ENCODE measurements at places on chromosomes 5 and 9.
A peak's percentile ranks its signal among the peaks of the same experiment; 100 is the strongest.

DNA sequence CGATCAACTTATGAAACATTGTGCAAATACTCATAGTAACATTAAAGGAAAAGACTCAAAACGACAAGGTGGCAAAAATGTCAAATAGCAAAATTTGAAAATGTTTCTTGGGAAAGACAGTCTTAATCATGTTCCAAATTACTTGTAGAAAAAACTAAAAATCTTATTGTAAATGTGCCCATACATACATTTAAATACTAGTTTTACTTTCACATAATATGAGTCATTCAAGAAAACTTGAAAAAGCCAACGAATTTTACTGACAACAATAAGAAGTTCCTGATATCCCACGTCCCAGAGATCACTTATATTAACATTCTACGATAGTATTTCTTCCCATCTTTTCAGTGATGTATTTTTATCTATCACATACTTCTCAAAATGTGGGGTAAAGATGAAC is 13.7 kb downstream of the MLLT3 start:
- DNase-seq, result no peak

GRCh38 chr5:142716963-142717362 is 31.1 kb upstream of the FGF1 start:
- peak; percentile 33 for DNase-seq

GRCh38 chr9:128702949-128703615 is 779 bp downstream of the PKN3 start:
- DNase-seq, result no peak

- no peak for DNase-seq
These were observed 664.3 kb upstream of the EDIL3 start for GRCh38 chr5:85049020-85049419.

- no peak for DNase-seq
These were observed 37.9 kb downstream of the ERGIC1 start for GRCh38 chr5:172871982-172872381.

- DNase-seq, result no peak
These were observed 219.3 kb downstream of the TSSK1B start for GRCh38 chr5:113215401-113216060.

GRCh38 chr9:129550199-129550839 is 70.6 kb downstream of the C9orf50 start:
- peak; percentile 42 for DNase-seq

DNA sequence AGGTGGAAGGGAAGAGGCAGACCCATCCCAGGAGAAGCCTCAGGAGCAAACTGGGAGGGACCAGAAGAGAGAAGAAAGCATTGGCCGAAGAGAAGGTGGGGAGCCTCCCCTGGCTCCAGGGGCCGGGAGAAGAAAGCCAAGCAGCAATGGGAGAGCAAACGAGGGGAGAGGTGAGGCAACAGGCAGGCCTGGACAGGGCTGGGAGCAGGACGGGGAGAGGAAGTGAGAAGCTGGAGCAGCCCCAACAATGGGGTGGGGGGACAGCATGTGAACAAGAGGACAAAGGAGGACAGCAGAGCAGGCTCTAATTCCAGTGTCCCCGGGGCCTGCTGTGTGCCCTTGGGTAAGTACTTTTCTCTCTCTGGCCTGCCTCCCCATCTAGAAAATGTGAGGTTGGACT is 115.3 kb downstream of the PSD2 start:
- no peak for DNase-seq

- peak; percentile 72 for DNase-seq
These were observed 55.6 kb downstream of the ARHGEF37 start for GRCh38 chr5:149636861-149637246.

DNA sequence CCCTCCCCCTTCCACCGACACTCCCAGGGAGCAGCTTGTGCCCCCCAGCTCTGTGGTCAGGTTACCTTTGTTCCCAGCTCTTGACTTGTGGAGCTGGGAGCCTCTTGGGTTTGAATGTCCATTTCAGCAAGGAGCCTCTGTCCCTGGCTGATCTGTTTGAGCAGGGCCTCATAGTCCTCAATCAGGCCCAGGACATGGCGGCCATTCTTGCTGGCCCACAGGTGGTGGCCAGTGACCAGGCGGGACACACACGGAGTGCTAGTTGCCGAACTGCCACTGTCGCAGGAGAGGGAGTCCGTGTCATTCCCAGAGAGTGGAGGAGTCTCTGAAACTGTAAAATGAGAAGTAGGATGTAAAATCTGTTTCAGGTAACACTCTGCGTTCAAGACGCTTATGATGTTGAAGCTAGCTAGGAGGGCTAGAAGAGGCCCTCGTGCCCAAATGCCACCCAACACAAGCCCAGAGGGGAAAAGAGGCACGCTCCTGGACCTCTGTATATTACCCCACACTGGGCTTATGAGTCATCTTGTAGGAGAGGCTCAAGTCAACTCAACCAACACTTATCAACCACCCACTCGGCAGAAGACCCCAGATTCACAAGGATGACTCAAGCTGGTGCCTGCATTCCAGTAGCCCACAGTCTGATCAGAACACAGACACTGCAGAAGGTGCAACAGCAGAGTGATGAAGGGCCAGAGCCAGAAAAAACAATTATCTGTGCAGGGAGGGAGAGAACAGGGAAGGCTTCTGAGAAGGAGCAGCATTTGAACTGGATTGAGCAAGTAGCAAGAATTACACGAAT is 177.0 kb downstream of the CDK5RAP2 start:
- DNase-seq, result no peak

DNA sequence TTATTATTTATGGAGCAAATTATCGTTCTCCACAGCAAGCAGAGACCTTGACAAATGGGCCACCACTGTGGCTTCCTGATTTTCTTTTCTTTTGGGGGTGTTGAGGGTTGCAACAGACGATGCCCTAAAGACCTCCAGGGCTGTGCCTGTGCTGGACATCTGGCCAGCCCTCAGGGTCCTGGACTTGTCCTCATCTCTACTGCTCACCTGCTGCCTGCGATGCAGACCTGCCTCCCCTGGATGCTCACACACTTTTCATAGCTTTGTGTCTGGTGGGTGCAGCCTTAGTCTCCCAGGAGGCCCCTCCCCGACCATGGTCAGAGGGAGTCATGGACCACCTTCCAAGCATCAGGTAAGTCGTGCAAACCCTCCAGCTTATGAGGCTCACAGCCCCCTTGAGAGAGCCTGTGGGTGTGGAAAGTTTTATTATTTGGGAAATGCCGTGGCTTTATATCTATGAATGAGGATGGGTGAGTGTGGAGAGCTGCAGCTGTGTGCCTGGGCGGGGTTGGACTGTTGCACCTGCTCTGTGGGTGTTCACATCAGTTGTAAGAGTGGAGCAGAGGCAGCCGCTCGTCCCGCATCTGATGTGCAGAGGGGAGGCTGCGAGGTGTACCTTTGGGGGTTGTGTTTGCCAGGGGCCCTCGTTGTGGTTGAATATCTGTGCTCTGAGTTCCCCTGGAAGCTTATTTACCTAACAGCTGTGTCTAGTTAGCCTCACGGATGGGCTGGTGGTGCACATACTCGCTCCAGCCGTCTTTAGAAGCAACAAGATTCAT is 126.3 kb upstream of the IRX4 start:
- no peak for DNase-seq

- no peak for DNase-seq
These were observed 208.1 kb downstream of the DMAC1 start for GRCh38 chr9:7591501-7591900.

GRCh38 chr5:181008136-181008535 is 19.5 kb downstream of the BTNL3 start:
- DNase-seq, result no peak

- DNase-seq, result no peak
These were observed 56.2 kb upstream of the ANKRD33B start for GRCh38 chr5:10507575-10508096.

GRCh38 chr9:16012621-16013020 is 459.8 kb downstream of the CCDC171 start:
- DNase-seq, result no peak

DNA sequence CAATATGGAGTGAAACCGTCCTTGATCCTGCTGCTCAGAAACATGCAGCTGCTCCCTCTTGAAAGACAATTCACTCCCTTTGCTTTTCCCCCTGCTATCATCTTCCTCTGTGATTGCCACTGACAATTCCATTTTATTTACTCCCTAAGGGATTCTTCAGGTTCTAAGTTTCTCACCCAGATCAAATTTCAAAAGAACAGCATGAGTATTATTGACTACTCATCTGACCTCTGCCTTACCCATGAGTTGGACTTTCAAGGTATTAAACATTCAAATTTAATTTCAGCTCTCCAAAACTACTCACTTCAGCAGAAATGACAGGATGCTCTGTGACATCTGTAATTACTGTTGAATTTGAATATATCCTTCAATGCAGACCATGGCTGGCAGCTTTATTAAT is 236.5 kb upstream of the HAPLN1 start:
- no peak for DNase-seq

DNA sequence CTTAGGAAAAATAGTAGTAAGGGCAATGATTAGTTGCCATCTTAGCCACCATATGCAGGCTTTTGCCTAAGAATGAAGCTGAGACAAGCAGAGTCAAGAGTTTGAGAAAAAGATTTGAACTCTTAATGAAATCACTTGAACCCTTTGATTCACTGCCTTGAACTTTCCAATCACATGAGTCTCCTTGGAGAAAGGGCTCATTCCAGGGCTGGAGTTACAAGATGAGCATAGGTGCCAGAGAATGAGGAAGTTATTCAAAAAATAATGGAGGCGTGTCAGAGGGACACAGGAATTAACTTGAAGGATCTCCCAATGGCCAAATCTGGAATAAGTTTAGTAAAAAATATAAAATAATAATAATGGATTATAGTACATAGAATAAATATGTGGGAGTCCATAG is 35.3 kb downstream of the MAT2B start:
- DNase-seq, result no peak

GRCh38 chr5:64744914-64745313 is 23.6 kb downstream of the SREK1IP1 start:
- no peak for DNase-seq

- DNase-seq, result no peak
These were observed 53.3 kb downstream of the PTPN3 start for GRCh38 chr9:109444771-109445320.

DNA sequence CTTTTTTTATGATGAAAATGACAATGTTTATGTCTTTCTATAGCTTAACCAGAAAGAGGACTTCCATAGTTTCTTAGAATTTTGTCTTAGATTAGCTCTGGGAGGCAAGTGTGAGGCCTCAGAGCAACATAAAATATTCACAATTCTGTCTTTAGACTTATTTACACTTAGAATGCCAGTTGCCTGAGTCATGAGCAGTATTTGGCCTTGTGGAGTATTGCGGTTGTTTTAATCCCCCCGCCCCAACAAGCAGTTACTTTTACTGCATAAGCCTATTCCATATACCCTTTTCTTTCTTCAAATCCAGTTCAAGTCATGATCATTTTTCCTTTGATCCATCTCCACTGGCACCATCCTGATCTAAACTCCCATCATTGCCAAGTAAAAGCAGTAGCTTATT is 198.0 kb upstream of the EGFLAM start:
- DNase-seq, result no peak

DNA sequence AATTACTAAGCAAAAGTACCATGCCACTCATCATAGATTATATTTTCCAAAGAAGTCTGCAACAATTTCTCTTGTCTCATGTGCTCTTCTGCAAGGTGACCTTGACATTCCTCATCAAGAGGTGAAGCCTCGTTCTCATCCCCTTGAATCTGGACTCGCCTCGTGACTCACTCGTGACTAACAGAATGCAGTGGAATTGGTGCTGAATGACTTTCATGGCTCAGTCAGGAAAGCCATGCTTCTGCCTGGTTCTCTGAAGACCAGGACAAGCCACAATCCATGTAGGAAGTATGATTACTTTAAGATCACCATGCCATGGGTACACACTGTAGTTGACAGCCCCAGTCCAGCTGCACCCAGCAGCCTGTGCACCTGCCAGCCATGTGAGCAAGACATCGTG is 335.8 kb downstream of the GADD45G start:
- DNase-seq, result no peak

- no peak for DNase-seq
These were observed 6.2 kb downstream of the CACFD1 start for GRCh38 chr9:133465984-133466383.

GRCh38 chr5:132013711-132014110 is 2.3 kb upstream of the ACSL6 start:
- no peak for DNase-seq

- DNase-seq, result no peak
These were observed 2.8 kb downstream of the OBP2B start for GRCh38 chr9:133205996-133206931.

DNA sequence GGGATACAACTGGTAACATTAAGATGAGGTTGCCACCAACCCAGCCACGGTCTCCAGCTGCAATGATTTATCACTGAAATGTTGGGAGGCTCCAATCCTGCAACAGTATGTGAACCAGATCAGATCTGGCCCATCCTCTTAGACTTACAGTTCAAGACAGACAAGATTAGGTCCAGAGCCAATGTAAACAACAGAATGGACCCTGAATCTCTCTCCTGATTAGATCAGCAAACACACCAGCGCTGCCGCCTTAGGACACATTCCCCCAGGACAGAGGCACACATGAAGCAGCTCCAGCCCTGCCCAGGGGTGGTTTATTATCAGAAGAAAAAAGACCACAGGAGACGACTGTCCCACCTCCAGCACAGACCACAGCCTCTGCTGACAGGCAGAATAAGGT is 82.1 kb downstream of the SLIT3 start:
- DNase-seq, result no peak

- no peak for DNase-seq
These were observed 8.6 kb downstream of the HAVCR2 start for GRCh38 chr5:157100140-157100679.
